Temporal lobe (tissue), 4 donors: ENCODE measurements at places on chromosomes 1 and 21. TPM values are rescaled to one million over a fixed set of nuclear protein-coding genes. Genes with fewer than 3 reads are reported as not detected.

Gene RABGGTB
- 42.8 TPM for total RNA-seq

Gene CHI3L2
- 0.49 TPM for total RNA-seq

Gene GBP5
- 0.25 TPM for total RNA-seq

Gene BCAN
- 98.8 TPM for total RNA-seq

Gene EFNA1
- 2.7 TPM for total RNA-seq

Gene PRR9
- total RNA-seq, result 0.49 TPM

Gene PROK1
- total RNA-seq, result under 0.01 TPM

Gene FH
- total RNA-seq, result 35.7 TPM

Gene LRRC38
- under 0.01 TPM for total RNA-seq

Gene RAB25
- not detected for total RNA-seq

Gene TACSTD2
- total RNA-seq, result not detected

Gene SPATA1
- total RNA-seq, result 0.74 TPM

Gene SPRR2G
- not detected for total RNA-seq

Gene TCHH
- total RNA-seq, result 0.25 TPM

Gene KIRREL1
- 12.0 TPM for total RNA-seq

Gene TNFRSF18
- total RNA-seq, result not detected

Gene EPHB2
- 31.0 TPM for total RNA-seq

Gene TMCO1
- 43.5 TPM for total RNA-seq

Gene FCRL5
- total RNA-seq, result not detected

Gene DYNLT4
- total RNA-seq, result not detected

Gene WNT2B
- total RNA-seq, result 1.5 TPM

Gene ZBTB8A
- 27.0 TPM for total RNA-seq

Gene AKR7A2
- 20.7 TPM for total RNA-seq

Gene TRIM17
- total RNA-seq, result 2.2 TPM

Gene PTPRC
- total RNA-seq, result 3.0 TPM

Gene AMPD1
- not detected for total RNA-seq

Gene FBXO28
- 34.7 TPM for total RNA-seq

Gene TFF2
- total RNA-seq, result not detected
